A549 treated with RU486 at 1 μM for 4 hours (cell line): ENCODE measurements at places on chromosomes 2 and 18. TPM values are rescaled to one million over a fixed set of nuclear protein-coding genes. Genes with fewer than 3 reads are reported as not detected.

The PSD4 gene
- total RNA-seq: 8.2 to 12.1 TPM (median 10.6 TPM) in 5 replicates

The SNED1 gene
- 0.30 to 1.1 TPM (median 0.53 TPM) in 5 replicates for total RNA-seq

The UGT1A5 gene
- total RNA-seq: not detected in 5 replicates

The CDK5R2 gene
- 1.7 to 3.4 TPM (median 2.8 TPM) in 5 replicates for total RNA-seq

The ZBTB7C gene
- total RNA-seq: 0.04 to 0.19 TPM (median 0.05 TPM) in 3 of 5 replicates, not detected in the others

The NEURL3 gene
- total RNA-seq: 1.1 to 1.9 TPM (median 1.8 TPM) in 5 replicates

The BAZ2B gene
- total RNA-seq: 5.5 to 14.4 TPM (median 10.1 TPM) in 5 replicates

The HNMT gene
- total RNA-seq: 0.49 to 1.8 TPM (median 0.85 TPM) in 5 replicates

The ODC1 gene
- total RNA-seq: 133 to 156 TPM (median 144 TPM) in 5 replicates

The ZC3H6 gene
- total RNA-seq: 0.09 to 0.47 TPM (median 0.28 TPM) in 5 replicates

The IL37 gene
- not detected in 5 replicates for total RNA-seq

The WNT10A gene
- total RNA-seq: 0.07 to 0.31 TPM in 2 of 5 replicates, not detected in the others

The ANKRD44 gene
- 0.78 to 2.5 TPM (median 1.5 TPM) in 5 replicates for total RNA-seq

The LIMS4 gene
- total RNA-seq: 0.37 to 1.1 TPM (median 0.56 TPM) in 5 replicates

The IHH gene
- 0.09 to 0.13 TPM (median 0.11 TPM) in 4 of 5 replicates, not detected in the other for total RNA-seq

The KCNK3 gene
- total RNA-seq: 1.0 to 2.1 TPM (median 1.7 TPM) in 5 replicates

The AKAIN1 gene
- total RNA-seq: not detected in 5 replicates

The SAG gene
- total RNA-seq: not detected in 5 replicates

The PIEZO2 gene
- total RNA-seq: 0.50 to 0.71 TPM (median 0.70 TPM) in 5 replicates

The LHCGR gene
- total RNA-seq: not detected in 5 replicates

The ONECUT2 gene
- 0.21 to 0.48 TPM (median 0.37 TPM) in 5 replicates for total RNA-seq

The DYSF gene
- total RNA-seq: 0.56 to 0.81 TPM (median 0.67 TPM) in 5 replicates

The INPP5D gene
- total RNA-seq: 0.43 to 1.4 TPM (median 0.51 TPM) in 5 replicates

The DNMT3A gene
- total RNA-seq: 5.9 to 9.6 TPM (median 8.6 TPM) in 5 replicates

The CTIF gene
- total RNA-seq: 11.4 to 17.6 TPM (median 12.4 TPM) in 5 replicates

The DSC3 gene
- 1.6 to 2.8 TPM (median 1.9 TPM) in 5 replicates for total RNA-seq

The MTCL1 gene
- total RNA-seq: 50.9 to 71.6 TPM (median 65.9 TPM) in 5 replicates

The KHK gene
- total RNA-seq: 6.9 to 9.7 TPM (median 8.9 TPM) in 5 replicates

The RTP5 gene
- total RNA-seq: not detected in 5 replicates

The WIPF1 gene
- total RNA-seq: 15.1 to 24.5 TPM (median 22.0 TPM) in 5 replicates

The RMND5A gene
- total RNA-seq: 21.0 to 24.5 TPM (median 21.7 TPM) in 5 replicates

The HRH4 gene
- total RNA-seq: 0.02 TPM in 1 of 5 replicates, not detected in the others

The RAB11FIP5 gene
- total RNA-seq: 31.2 to 38.7 TPM (median 35.3 TPM) in 5 replicates

The SLC4A5 gene
- 0.17 to 0.68 TPM (median 0.43 TPM) in 5 replicates for total RNA-seq

The COLEC12 gene
- total RNA-seq: 0.02 to 0.05 TPM (median 0.05 TPM) in 3 of 5 replicates, not detected in the others

The SERPINB4 gene
- total RNA-seq: 0.11 to 0.18 TPM (median 0.15 TPM) in 4 of 5 replicates, not detected in the other

The PPP1R7 gene
- 54.1 to 72.3 TPM (median 66.4 TPM) in 5 replicates for total RNA-seq

The GALNT3 gene
- total RNA-seq: not detected in 5 replicates

The PPP4R1 gene
- 36.3 to 44.6 TPM (median 40.8 TPM) in 5 replicates for total RNA-seq

The TMEM178A gene
- total RNA-seq: 0.10 to 0.20 TPM (median 0.15 TPM) in 3 of 5 replicates, not detected in the others

The HOXD8 gene
- 2.9 to 5.5 TPM (median 5.4 TPM) in 5 replicates for total RNA-seq

The NMUR1 gene
- not detected in 5 replicates for total RNA-seq

The CRYGC gene
- total RNA-seq: not detected in 5 replicates

The AQP12B gene
- not detected in 5 replicates for total RNA-seq

The MALL gene
- total RNA-seq: 133 to 157 TPM (median 142 TPM) in 5 replicates

The UCN gene
- 0.71 to 2.2 TPM (median 1.8 TPM) in 5 replicates for total RNA-seq

The MC4R gene
- not detected in 5 replicates for total RNA-seq

The CFC1 gene
- not detected in 5 replicates for total RNA-seq

The C2orf81 gene
- 1.9 to 3.5 TPM (median 3.2 TPM) in 5 replicates for total RNA-seq

The LYG1 gene
- total RNA-seq: 1.1 to 1.8 TPM (median 1.5 TPM) in 5 replicates

The LRP1B gene
- 0.01 TPM in 1 of 5 replicates, not detected in the others for total RNA-seq

The SKA1 gene
- total RNA-seq: 10.4 to 14.0 TPM (median 12.1 TPM) in 5 replicates
